ENCODE measurements at places on chromosomes 16 and 17.

DNA sequence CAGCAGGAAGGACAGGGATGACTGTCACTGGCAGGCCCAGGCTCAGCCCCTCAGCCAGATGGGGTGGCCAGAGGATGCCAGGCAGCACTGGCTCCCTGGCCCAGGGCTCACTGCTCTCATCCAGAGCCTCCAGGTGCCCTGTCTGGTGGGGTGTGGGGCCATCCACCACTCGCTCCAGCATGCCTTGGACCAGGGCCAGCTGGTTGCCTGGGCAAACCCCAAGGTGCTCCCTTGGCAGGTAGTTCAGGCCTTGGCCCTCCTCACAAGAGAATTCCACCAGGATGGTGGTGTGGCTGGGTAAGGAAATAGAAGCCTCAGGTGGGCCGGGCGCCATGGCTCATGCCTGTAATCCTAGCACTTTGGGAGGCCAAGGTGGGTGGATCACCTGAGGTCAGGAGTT is 29.4 kb downstream of the LGALS9 start:
- DNase-seq, result no peak

DNA sequence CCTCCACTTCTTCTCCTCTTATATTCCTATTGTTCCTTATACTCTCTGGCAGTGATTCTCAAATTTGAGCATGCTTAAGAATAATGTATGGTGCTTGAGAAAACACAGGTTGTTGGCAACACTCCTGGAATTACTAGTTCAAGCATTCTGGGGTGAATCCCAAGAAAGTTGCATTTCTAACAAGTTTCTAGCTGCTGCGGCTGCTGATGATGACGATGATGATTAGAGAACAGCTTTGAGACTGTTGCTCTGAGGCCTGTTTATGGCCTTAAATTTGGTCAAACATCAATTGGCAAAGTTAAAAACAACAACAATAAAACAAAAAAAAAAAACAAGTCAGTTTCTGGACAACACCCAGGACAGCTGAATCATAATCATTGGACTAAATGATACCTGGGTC is 961.9 kb downstream of the CDH11 start:
- no peak for DNase-seq

GRCh38 chr17:78395155-78395554 is 16.7 kb downstream of the PGS1 start:
- DNase-seq, result no peak

DNA sequence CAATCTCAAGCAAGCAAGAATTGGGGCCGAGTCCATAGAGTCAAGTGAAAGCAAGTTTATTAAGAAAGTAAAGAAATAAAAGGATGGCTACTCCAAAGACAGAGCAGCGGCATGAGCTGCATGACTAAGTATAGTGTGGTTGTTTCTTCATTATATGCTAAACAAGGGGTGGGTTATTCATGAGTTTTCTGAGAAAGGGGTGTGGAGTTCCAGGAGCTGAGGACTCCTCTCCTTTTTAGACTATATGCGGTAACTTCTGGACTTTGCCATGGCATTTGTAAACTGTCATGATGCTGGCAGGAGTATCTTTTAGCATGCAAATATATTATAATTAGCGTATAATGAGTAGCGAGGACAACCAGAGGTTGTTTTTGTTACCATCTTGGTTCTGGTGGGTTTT is 819.9 kb downstream of the KCNJ2 start:
- no peak for DNase-seq

- DNase-seq, result no peak
Measured at GRCh38 chr16:70407811-70408274, 31.1 kb downstream of the ST3GAL2 start.

DNA sequence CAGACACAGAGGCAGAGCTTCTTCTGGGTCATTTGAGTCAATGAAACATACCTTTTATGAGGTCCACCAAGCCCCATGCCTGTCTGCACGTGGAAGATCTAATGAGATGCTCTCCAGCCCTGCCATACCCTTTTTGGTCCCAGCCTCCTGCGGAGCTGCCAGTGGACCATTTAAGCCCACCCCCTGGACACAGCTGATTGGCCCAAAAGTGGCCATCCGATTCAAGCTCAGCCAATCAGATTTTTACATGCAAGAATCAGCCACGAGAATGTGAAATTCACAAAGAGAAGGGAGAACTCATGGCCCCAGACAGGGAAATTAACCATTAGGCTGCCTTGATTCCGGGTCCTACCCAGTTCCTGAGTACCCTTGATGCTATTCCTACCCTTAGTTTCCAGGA is 231.0 kb upstream of the EEF2KMT start:
- DNase-seq, result no peak

DNA sequence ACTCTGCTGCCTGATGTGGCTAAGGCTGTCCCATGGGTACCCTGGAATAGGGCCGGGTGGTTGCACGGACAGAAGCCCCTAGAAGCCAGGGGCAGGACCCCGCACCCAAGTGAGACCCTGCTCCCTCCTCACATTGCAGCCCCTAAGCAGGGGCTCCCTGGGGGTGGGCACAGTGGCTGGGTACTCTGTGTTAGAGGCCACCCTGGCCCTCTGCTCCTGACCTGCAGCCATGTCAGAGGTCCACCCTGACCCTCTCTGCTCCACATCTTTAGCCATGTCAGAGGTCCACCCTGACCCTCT is 2.1 kb downstream of the CBFA2T3 start:
- no peak for DNase-seq

DNA sequence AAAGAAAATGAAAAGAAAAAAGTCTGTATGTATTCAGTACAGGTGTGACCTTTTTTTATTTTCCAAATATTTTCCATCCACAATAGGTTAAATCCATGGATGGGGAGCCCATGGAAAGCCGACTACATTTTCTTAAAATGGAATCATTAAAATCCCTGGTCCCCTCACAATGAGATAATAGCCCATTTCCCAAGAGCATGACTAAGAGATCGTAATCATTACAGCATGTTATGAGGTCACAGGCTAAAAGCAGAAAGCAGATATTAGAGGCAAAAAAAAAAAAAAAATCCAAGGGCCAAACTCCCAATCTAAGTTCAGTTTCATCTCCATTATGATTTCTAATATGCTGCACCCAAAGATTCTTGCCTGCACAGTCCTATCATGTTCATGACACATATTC is 44.7 kb downstream of the CYTH1 start:
- no peak for DNase-seq

DNA sequence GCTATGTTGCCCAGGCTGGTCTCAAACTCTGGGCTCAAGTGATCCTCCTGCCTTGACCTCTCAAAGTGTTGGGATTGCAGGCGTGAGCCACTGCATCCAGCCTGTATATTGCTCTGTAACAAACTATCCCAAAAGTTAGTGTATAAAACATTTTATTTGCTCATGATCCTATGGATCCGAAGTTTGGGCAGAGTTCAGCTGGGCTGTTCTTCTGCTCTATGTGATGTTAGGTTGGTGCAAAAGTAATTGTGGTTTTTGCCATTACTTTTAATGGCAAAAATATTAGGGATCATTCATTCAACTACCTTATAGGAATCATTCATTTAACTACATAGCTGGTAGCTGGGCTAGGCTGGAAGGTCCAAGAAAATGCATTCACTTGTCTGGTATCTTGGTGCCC is 12.8 kb upstream of the WFIKKN2 start:
- DNase-seq, result no peak

- DNase-seq, result no peak
Measured at GRCh38 chr16:50573279-50573678, 25.1 kb downstream of the NKD1 start.

GRCh38 chr17:75877752-75878173 is 618 bp downstream of the TRIM47 start:
- DNase-seq, result peak; percentile 58

DNA sequence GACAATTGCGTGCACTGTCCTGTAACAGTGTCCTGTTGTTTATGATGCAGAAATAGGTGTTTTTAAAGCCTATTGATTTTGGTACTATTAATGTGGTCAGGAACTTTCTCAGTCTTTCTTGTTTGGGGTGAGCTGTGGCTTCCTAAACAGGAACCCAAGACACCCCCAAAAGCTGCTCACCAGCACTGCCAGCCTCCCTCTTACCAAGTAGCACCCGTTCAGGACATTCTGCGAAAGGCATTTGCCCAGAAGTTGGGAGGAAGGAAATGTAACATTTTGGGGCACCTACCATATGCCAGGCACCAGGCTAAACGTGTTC is 21.6 kb upstream of the STH start:
- no peak for DNase-seq

GRCh38 chr17:58383892-58384462 is 32.0 kb upstream of the SUPT4H1 start:
- no peak for DNase-seq

GRCh38 chr16:85403693-85404092 is 209.4 kb upstream of the GSE1 start:
- no peak for DNase-seq

DNA sequence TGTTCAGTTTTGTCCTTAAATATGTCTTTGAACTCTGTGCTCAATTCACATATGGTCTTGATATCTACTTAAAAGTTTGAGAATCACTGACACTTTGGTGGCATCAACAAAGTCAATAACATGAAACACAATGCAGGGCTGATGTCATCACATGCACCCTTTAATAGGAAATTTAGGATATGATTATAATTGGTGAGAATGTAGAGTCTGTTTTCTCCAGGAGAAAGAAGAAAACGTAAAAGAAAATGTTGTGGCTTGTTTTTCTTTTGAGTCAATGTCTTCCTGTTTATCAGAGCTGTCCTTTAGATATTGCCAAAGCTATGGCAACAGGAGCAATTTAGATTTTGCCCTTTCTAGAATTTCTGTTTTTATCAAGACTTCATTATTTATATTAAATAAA is 396.9 kb downstream of the CDH13 start:
- no peak for DNase-seq

- DNase-seq, result peak; percentile 75
Measured at GRCh38 chr17:17681187-17681743, at the start of gene RAI1. Gene RAI1 (plus strand): TSS chr17:17681458. CDS start chr17:17792949, 111,491 bp downstream.

DNA sequence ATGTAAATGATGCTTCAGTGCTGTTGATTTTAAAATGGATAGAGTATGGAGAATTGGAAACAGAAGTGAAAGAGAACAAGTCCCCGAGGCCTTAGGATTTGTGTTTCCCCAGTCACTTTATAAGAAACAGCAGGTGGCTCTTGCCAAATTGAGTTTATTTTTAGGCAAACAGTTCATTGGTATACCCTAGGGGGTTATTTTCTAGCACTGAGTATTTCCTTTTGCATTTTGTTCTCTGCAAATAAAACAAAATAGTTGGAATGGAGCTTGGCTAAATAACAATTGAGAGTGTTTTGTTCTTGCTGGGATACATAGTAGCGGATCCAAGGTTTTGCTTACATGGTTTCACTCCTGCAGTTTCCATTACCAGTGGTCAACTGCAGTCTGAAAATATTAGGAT is 591.1 kb upstream of the C16orf82 start:
- DNase-seq, result no peak

GRCh38 chr17:58537266-58537665 is 22.8 kb upstream of the MTMR4 start:
- DNase-seq, result no peak

DNA sequence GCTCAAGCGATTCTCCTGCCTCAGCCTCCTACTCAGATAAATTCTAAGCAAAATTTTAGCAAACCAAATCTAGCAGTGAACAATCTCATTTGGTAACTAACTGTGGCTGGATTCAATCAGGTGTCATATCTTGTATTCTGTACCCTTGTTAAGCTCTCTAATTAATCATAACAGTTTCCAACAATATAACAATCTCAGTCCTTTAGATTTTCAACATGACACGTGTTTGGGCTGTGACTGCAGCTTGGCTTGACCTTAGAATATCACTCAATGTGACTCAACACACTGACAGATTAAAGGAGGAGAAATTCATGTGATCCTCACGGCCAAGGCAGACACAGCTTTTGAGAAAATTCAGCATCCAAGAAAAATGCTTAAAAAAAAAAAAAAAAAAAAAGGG is 133.6 kb downstream of the BANP start:
- DNase-seq, result no peak

DNA sequence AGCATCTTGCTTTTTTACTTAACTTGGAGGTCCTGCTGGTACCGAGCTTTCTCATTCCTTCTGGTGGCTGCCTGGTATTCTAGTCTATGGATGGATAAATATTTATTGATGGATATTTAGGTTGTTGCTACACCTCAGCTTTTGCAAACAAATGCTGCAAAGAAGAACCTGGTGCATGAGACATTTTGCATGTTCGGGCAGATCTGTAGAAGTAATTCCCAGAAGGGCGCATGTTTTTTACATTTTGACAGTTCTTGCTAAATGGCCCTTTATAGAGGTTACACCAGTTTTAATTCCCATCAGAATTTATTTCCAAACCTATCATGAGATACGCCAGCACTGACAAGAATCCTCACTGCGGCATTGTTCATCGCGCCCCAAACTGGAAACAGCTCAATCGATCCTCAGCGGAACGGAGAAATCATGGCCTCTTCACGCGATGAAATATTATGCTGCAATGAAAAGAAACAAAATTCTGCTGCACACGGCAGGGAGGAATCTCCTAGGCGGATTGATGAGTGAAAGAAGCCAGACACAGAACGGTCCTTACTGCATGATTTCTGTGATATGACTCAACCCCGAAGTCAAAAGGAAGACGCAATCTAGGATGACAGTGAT is 68.0 kb upstream of the CREBBP start:
- no peak for DNase-seq

- DNase-seq, result no peak
Measured at GRCh38 chr16:84648595-84649510, 542 bp downstream of the KLHL36 start.

DNA sequence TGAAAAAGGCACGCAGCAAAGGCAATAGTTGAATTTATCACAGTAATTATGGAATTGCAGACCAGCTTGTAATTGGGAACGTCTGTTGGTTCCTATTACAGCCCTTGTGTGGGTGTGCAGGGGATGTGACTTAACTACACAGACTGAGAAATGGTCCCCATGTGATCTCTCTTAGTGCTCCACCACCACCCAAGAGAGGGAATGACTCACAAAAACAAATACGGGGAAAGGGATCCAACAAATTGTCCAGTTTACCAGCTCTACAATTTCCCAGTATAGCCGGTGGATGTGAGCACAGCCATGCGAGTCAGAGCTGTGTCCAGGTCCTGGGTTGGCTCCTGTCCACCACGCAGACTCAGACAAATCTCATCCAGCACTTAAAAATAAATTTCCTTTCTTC is 337.9 kb downstream of the GRIN2A start:
- DNase-seq, result no peak

GRCh38 chr17:80204626-80205468 is 15.3 kb downstream of the SGSH start:
- no peak for DNase-seq

- no peak for DNase-seq
Measured at GRCh38 chr16:75193730-75194444, 13.1 kb downstream of the CTRB2 start.

GRCh38 chr17:78322858-78323455 is 36.9 kb downstream of the SOCS3 start:
- DNase-seq, result no peak
